ENCODE measurements at places on chromosomes 2 and 18. TPM values are rescaled to one million over a fixed set of nuclear protein-coding genes. Genes with fewer than 3 reads are reported as not detected.

The KIF5C gene
- total RNA-seq = 2.3 TPM

The CNTNAP5 gene
- not detected for total RNA-seq

The HMSD gene
- total RNA-seq = 0.38 TPM

The REEP1 gene
- total RNA-seq = 4.6 TPM

The LAMA1 gene
- 3.5 TPM for total RNA-seq

The DNAJC27 gene
- total RNA-seq = 13.4 TPM

The MZT2B gene
- total RNA-seq = 52.8 TPM

All from omental fat pad (tissue), 4 donors.